ENCODE measurements at places on chromosomes 7 and 10. TPM values are rescaled to one million over a fixed set of nuclear protein-coding genes. Genes with fewer than 3 reads are reported as not detected.
A peak's percentile ranks its signal among the peaks of the same experiment; 100 is the strongest.

TMEM184A gene
- 0.10 TPM for total RNA-seq

DNA sequence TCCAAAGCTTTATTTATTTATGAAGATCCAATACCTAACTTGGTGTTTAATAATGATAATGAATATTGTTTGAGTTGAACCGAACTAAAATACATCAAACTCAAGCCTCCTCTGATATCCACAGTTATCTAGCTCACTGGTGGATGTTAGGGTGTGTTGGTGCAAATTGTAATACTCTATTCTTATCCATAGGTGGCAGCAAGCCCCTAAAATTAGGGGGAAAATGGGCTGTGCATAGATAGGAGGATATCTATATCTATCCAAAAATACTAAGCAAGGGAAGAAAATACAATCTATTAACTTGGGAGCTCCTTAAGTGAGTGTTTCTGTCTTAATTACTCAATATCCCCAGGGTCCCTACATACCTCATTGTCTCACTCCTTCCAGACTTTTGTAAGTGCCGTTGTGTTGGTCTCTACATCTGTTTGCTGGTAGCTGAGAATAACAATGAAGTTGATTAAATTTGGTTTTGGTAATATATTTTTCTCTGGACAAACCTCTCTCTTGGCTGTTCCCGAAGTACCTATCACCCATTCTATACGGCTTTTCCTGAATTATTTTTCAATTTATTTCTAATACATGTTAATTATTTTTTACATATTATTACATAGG lies 55.0 kb upstream of the VWDE start:
- peak; percentile 15 for DNase-seq

DNA sequence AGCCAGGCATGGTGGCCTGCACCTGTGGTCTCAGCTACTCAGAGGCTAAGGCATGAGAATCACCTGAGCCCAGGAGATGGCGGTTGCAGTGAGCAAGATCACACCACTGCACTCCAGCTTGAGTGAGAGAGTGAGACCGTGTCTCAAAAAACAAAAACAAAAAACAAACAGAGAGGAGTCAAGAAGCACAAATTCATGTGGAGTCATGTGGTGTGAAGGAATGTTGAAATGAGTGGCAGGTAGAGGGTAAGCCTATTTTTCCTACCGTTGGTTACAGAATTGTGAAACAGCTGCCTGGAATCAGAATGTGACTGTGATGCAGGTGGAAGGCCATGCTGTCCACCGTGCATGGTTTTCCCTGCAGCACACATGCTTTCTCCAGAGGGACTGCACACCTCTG lies 23.7 kb upstream of the NUB1 start:
- DNase-seq: no peak

CTAGE15 gene
- total RNA-seq: 0.58 TPM

GRCh38 chr10:103451831-103452505 lies at the start of gene CALHM2:
Gene CALHM2 (minus strand): TSS chr10:103452370. CDS start chr10:103449941, 2,429 bp downstream.
- DNase-seq: peak; percentile 69

CDHR1 gene
- total RNA-seq: 2.2 TPM

GRCh38 chr10:18527687-18528086 lies 123.7 kb downstream of the NSUN6 start:
- DNase-seq: no peak

DNA sequence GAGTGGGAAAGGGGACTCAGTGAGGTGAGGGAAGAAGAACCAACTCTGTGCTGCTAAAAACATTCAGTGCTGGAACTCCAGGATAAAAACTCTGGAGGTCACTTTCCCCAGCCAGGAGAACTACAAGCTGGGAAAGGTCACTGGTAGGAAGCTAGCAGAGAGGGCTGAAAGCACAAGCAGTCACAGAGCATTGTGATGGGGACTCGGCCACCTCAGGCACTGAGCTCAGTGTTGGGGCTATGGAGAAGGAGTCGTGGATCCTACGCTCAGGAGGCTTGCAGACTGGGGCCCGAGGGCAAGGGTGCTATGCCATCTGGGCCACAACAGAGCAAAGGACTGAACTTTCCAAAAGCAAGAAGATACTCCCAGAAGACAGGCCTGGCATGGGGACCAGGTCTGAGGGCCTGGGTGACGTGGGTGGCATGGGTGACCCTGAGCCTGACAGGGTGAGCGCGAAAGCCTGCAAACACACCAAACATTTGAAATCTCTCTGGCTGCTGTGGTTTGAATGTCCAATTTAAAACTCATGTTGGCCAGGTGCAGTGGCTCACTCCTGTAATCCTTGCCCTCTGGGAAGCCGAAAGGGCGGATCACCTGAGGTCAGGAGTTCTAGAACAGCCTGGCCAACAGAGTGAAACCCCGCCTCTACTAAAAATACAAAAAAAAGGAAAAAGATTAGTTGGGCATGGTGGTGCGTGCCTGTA lies 9.8 kb upstream of the ARHGAP19 start:
- no peak for DNase-seq

GRCh38 chr7:111108496-111108895 lies 17.6 kb downstream of the LRRN3 start:
- DNase-seq: no peak

GRCh38 chr10:69631566-69631965 lies 1.5 kb downstream of the FAM241B start:
- no peak for DNase-seq

DNA sequence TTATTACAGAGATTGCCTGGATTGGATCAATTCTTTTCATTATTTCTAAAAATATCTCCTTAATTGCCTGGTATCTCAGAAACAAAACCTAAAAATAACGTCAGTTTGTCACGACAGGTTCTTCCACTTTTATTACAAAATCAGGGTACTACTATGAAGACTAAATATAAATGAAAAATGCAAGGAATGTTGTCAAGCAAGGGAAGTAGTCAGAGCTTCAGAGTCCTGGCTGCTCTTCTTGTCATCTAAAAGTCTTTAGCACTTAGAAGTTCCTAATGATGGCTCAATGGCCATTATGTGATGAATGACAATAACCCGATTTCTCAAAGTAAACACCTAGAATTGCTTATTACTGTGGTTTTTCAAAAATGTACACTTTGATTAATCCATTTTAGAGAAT lies 192.2 kb downstream of the SEMA3A start:
- DNase-seq: no peak

GRCh38 chr7:23691320-23691719 lies 11.3 kb downstream of the FAM221A start:
- no peak for DNase-seq
